ENCODE measurements at places on chromosomes 1 and 21.

DNA sequence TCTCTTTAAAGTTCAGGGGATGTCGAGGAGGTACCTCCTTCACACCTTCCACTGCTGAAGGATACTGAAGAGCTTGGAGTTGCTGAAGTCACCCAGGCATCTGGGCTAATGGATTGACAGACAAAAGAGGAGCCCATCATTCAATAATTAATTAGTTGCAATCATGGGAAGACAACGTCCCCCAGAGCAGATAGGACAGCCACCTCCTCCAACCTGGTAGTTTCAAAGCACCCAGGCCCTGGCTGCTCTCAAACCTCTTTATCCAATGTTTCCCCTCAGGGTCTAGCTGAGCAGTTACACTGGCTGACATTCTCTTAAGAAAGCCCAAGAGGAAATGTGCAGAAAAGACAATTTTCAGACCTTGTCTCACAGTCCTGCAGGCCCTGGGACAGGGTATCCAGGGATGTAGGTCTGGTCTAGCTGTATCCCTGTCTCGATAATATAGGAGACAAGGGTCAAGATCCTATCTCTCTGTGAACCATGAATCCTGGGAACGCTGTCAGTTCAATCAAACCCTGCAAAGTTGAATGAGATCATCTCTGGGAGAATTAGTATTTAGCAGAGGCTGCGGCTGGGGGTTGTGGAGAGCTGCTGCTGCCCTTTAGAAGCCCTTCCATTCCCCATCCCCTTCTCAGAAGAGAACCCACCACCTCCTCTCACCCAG lies 1.1 kb downstream of the TSPAN2 start:
- DNase-seq, result no peak

- no peak for DNase-seq
Measured at GRCh38 chr1:230026572-230026971, 40.5 kb upstream of the GALNT2 start.

DNA sequence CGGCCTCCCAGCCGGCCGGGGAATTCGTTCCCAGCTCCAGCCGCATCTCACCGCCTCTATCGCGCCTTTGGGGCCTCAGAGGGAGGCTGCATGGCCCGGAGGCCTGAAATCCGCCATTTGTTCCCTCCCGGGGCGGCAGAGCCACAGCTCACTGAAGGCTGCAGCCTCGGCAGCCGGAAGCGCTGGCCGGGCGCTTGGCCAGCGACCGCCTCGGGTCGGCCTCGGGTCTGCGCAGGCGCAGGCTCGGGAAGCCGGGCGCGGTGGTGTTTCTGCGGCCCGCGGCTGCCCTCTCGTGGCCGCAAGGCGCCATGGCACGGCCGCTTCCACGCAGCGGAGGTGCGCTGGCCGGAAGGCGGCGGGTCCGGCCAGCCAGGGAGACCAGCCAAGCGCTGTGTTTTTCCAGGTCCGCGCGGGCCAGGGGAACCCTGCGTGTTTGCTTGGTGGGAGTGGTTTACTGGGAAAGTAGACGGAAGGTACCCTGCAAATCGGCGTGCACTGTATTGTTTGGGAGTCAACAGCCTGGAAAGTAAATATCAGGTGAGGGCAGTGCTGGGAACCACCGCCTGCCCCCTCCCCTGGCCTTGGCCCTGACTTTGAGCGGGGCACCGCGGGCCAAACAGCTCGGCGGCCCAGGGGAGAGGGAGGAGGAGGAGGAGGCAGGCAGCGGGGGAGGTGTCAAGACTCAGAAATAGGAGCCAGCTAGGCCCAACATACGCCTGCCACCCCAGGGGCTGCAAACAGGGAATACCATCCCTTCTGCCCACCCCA lies 52.7 kb upstream of the CD34 start:
- peak; percentile 90 for DNase-seq

- no peak for DNase-seq
Measured at GRCh38 chr1:87165177-87165576, 163.5 kb upstream of the LMO4 start.

DNA sequence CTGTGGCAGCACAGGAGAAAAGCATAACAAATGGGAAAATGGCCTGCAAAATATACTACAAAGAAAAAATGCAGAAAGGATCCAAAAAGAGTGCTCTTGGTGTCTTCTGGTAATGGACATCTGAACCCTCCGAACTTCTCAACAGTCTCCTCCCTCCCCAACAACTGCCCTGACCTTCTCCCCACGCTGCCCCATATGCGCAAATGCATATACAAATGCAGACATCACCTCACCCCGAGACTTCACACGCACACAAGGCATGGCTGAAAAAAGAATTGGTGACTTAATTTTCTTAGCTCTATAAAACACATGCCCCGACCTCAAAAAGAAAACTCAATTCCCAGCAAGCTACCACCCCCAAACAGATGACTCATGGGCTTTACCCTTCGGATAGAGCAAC lies 8.4 kb downstream of the KCND3 start:
- no peak for DNase-seq

DNA sequence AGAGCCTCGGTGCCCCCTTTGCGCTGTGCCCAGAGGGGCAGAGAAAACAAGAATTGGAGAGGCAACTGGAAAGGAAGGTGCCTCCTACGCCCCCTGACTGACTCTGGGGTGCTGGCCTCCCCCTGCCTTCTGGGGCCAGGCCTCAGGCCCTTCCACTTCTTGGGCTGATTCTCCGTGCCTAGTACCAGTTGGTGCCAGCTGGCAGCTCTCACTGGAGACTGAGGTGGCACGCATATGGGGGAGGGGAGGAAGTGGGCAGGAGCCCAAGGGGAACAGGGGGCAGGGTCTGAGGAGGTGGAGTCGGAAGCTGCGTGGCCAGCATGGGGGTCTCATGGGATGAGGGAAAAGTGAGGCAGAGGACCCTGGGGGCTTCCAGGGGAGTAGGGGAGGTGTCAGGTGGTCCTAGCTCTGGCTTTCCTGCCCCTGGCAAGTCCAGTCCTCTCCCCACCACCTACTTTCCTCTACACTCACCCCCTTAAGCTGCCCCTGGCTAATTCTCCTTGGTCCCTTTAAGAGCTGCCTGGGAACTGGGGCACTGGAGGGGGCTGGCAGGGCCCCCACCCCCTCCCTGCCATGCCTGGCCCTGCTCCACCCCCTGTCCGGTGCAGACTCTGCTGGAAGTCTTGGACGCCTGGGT lies 6.5 kb upstream of the SEMA4A start:
- DNase-seq, result no peak

- DNase-seq, result peak; percentile 49
Measured at GRCh38 chr1:244918421-244919319, 54.3 kb upstream of the HNRNPU start.

DNA sequence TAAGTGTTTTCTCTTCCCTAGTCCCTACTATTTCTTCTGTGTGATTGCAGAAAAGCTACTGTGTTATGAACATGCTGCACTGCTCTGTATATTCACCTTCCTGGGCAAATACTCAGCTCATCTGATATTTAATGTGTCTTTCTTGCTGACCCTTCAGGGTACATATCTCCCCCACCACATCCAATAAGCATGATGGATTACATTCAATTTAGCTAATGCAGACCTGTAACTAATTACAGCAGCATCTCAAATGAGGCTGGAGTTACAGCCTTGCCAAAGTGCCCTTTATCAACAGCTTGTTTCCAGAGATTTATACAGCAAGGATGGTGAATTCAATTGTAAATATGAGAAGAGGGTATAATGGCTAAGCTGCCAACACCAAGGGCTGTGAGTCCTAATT lies 144.0 kb downstream of the KCNH1 start:
- no peak for DNase-seq

DNA sequence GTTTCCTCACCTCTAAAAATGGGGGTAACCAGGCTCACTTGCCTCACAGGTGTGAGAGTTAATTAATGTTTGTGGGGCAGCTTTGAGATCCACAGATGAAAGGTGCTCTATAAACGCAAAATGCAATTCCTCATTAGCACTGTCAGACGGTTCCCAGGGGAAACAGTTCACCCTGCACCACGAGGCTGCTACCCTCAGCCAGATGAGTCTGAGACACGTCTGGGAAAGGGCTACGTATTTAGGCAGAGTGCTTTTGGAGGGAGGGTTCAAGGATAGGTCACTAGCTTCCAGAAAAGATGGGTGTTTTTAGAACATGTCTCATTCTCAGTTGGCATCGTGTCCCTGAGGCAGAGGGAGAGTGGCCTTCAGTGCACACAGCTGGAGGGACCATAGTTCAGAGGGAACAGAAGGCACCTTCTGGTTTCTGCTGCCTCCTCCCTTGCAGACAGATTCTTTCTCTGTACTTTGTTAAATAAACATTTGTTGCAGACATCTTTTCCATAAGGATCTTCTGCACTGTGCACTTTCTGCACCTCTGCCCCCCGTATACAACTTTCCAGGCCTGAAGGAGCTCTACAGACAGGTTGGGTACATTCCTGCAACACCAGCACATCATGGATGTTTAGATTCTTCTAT lies 139.9 kb downstream of the CLIC6 start:
- DNase-seq, result no peak

- DNase-seq, result no peak
Measured at GRCh38 chr1:210531475-210532222, 202.9 kb downstream of the HHAT start.

GRCh38 chr1:162570718-162571117 lies 9.2 kb downstream of the UAP1 start:
- DNase-seq, result no peak

- no peak for DNase-seq
Measured at GRCh38 chr1:58282623-58283387, 263.7 kb downstream of the OMA1 start.

GRCh38 chr1:65412984-65413375 lies 7.5 kb upstream of the LEPR start:
- DNase-seq, result no peak

DNA sequence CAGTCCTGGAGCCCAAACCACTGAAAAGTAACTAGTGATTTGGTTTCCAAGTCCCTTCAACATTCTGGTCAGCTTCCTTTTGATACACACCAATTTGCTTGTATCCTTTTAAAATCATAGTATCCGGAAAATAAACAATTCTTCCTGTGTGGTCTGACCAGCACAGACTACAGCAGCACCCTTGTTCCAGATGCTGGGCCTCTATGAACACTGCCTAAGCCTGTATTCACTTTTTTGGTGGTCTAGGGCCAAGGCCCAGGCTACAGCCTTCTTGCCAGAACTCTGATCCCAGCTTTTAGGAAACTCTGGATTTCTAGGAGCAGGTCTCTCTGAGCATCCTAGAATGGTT lies 801 bp upstream of the DDAH1 start:
- no peak for DNase-seq

- no peak for DNase-seq
Measured at GRCh38 chr1:83627045-83627444, 371.9 kb downstream of the TTLL7 start.

GRCh38 chr1:20284046-20284445 lies 6.6 kb upstream of the VWA5B1 start:
- DNase-seq, result no peak

DNA sequence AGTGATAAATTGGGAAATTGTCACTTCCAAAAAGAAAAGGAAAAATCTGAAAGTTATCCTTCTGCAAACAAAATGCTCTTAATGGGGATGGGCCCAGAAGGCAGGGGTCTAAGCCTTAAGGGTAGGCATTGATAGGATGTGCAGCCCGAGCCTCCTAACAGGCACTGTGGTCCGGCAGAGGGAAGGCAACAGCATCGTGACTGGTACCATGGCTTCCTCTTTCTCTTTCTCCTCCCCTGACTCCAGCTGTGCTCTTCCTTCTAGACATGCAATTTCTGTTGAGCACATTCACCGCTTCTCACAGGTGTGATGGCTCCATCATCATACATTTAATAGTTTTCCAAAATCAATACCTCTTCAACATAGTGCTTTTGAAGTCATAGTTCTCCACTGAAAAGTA lies 91.5 kb downstream of the SELENOF start:
- DNase-seq, result no peak

GRCh38 chr1:31551208-31551607 lies 25.1 kb upstream of the TINAGL1 start:
- no peak for DNase-seq

GRCh38 chr1:184062640-184063286 lies 11.2 kb downstream of the TSEN15 start:
- DNase-seq, result no peak

DNA sequence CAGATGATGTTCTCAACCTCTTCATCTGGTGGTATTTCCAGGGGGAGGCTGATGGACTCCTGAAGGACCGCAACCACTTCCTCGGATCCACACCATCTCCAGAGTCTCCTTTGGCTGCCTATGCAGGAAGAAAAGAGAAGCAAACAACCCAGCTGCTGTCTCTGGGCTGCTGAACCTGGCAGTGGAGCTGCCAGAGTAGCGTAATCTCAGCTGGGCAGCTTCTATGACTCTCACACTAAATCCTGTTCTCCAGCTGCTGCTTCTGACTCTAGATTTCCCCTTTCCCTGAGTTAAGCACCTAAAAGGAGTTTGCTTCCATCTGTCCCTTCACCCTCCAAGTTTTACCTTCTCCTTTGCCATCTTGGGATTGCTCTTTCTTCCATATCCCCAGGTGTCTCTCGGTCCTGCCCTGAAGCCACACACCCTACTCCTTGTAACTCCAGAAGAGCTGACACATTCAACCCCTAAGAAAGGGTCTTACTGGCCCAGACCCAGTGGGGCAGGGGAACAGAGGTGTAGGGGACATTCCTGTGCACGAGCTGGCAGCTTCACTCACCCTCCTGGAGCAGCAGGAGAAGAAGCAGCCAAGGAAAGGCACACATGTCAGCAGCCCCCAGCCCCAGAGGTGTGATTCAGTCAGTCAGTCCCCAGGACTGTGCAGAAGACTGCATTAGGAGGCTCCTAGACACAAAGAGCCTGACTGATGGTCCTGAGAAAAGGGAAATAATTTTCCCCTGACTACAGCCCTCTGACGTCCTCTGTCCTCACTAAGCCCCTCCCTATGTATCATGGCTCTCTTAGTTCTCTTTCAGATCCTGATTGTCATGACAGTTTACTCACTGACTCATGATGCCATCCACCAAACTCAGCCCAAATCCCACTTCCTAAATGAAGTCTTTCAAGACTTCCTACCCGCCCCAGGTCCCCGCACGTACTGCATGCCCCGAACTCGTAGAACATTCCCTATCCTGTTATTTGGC lies at the start of gene SLAMF9:
Gene SLAMF9 (minus strand): TSS at position 702 of the 980 bp plus-strand sequence. CDS start 100 bp downstream, at position 602.
- DNase-seq, result no peak

- DNase-seq, result no peak
Measured at GRCh38 chr1:10823000-10823401, 26.6 kb upstream of the CASZ1 start.

DNA sequence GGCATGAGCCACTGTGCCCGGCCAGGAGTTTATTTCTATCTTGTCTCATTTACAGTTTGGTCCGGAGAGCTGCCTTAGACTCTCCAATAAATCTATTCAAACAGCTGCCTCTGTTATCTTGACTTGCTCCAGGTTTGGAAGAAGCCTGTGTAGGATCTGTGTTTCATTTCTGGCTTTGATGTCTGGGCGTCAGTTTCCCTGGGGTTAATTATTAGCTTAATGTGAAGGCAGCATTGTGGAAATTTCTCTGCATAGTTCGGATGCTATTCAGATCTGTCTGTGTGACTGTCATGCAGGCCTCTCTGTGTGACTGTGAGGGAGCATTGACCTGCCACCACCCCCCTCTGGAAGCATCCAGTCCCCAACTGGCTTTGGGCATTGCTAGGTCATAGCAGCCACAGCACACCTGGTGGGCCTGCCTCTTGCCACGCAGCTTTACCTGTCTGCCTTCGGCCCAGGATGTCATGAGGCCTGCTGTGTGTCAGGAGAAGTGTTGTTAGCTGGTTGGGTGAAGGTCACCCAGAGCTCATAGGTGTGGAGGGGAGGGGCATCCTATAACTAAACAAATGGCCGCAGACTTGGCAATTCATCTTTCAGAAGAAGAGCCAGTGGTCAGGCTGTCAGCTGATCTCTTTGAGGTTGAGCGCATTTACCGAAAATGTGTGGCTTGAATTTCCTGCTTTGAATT lies 9.8 kb downstream of the IFNGR2 start:
- DNase-seq, result no peak

Measured in CD4-positive, alpha-beta T cell (primary cell).